T-helper 1 cell (primary cell): ENCODE measurements at places on chromosomes 4 and X.

DNA sequence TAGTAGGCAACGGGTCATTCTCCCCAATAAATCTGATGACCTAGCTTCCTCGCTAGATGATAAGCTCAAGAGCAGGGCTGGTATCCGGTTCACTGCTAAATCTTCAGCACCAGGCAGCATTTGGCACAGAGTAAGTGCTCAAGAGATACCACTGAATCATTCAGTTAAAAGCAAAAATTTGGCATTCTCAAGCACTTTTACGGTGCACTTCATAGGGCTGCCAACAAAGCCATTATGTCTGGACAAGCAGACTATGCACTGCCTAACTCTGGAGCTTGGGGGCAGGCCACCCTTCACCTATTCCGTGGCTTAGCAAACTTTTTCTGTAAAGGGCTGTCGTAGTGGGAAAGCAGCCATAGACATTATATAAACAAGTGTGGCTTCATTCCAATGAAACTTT is 23.8 kb upstream of the CXorf38 start:
- no peak for DNase-seq

- no peak for DNase-seq
These were observed 110.0 kb downstream of the IRF2 start for GRCh38 chr4:184364100-184364921.

GRCh38 chr4:107747748-107748486 is 27.9 kb upstream of the PAPSS1 start:
- no peak for DNase-seq

DNA sequence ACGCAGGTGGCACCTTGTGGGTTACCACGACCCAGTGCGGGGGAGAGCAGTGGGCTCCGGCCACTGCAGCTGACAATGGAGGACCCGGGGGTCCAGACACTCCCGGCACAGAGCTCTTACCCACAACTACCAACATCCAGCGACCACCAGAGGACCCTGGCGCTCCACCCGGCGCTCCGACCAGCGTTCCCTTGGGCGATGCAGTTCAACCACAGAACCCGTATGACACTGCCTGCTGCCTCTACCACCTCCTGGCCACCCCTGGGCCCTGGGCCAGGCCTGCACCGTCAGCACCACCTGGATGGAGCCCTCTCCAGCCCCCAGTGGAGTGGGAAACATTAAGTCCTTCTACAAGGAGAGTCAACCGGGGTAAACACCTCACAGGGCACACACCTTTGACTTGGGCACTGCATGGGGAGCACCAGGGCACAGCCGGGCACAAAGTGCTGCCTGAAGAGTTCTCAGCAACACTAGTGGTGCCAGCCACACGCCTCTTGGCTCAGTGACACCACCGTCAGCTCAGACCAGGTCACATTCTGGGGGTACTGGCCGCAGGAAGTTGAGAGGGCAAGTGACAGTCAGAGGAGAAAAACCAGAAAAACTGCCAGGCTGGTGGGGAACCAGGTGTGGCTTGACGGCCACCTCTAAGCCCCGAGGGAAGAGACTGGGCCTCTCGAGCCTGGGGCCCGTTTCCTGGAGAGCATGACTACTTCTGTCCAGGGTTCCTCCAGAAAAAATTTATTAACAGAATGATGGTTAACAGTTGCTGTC is 2.6 kb downstream of the CTBP1 start:
- DNase-seq = no peak

- no peak for DNase-seq
These were observed 34.6 kb upstream of the DCAF8L2 start for GRCh38 chrX:27555514-27555913.

DNA sequence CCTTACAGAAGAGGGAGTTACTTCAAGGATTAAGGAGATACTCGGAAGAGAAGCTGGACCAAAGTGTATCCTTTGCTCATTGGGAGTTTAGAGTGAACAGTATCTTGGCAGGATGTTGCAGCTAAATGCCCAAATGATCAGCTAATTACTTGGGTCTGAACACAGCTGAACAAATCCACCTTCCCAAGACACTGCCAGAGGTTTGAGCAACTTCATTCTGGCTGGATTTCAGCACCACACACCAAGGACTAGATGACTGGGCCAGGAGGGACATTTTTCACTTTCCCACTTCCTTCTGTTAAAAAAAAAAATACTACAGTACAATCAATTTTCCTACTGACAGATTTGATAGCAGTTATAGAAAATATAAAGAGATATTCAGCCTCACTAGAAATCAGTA is 324.6 kb downstream of the MID1IP1 start:
- DNase-seq = no peak

- no peak for DNase-seq
These were observed 37.9 kb upstream of the ARSD start for GRCh38 chrX:2967012-2967411.

- DNase-seq = no peak
These were observed 119.4 kb upstream of the FAM9B start for GRCh38 chrX:9153300-9153699.

DNA sequence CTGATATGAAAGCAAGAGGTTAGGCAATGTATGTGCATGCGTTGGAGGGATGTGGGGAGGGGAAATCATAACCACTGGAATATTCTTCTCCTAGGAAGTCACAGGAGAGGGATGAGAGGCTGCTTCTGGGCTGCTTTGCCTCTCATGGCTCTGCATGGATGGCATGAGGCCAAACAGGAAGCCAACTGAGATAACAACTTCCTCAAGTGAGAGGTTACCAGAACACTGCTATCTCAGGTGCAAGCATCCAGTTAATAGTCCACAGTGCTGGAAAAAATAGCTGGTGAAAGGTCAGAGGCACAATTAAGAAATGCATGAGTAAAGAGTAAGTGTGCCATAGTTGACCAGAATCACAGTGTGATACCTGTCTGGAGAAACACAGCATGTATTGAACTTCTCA is 113.3 kb downstream of the ELOVL6 start:
- DNase-seq = no peak

GRCh38 chr4:83828601-83829000 is 292.7 kb downstream of the GPAT3 start:
- no peak for DNase-seq

DNA sequence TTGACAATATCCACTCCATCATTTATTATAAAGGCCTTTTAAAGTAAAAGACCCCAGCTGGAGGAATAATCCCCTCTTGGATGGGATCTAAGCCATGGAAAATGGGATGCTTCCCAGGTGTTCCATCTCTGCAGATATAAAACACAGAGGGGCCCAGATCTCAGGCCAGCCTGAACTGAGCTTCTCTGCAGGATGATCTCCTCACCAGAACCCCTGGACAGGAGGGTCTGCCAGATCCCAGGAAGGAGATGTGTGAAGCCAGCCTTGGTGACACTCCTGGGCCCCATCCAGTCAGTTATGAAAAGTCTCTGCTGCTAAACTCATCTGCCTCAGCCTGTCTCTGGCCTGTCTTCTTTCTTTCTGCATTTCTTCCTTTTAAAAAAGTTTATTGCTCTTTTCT is 56.7 kb downstream of the HTRA3 start:
- DNase-seq = no peak
